ENCODE measurements at places on chromosomes 5 and 9. TPM values are rescaled to one million over a fixed set of nuclear protein-coding genes. Genes with fewer than 3 reads are reported as not detected.

DNA sequence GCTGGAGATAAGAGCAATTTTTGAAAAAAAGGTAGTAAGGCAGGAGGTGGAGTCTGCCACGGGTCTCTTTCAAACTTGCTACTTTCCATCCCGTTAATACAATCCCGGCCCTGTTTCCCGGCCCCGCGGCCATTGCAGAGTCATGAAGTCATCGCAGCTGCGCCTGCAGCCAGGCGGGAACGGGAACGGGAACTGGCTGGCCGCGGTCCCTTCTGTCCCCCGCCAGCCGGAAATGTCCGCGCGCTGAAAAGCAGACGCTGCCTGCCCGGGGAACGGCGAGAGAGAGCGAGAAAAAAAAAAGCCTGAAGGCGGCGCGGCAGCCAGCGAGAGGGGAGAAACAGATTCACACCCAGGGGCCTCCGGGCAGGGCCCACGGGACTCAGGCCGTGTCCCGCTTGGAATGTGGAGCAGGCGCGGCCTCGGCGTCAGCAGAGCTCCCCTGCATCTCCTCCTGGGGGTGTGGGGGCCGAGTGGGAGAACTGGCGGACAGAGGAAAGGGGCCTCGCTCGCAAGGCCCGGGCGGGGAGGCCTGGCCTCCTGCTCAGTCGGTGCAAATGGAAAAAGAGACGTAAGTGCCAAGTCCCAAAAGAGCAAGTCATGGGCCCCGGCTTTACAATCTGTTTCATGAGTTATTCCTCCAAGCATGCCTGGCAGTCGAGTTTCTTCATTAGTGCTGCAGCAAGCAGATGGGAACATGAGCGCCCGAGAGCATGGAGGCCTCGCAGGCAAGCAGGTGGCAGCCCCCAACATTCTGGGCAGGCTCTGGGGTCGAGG lies 201.2 kb upstream of the GAS1 start:
- DNase-seq, result peak; percentile 88

The PLAA gene
- 30.9 TPM for polyA plus RNA-seq

The ZNF618 gene
- 13.2 TPM for polyA plus RNA-seq

- no peak for DNase-seq
These were observed 127.6 kb upstream of the PTCH1 start for GRCh38 chr9:95644377-95644776.

- DNase-seq, result no peak
These were observed 138.7 kb upstream of the PPP1R26 start for GRCh38 chr9:135340726-135341475.

The ABLIM3 gene
- polyA plus RNA-seq, result 89.7 TPM

The UGT3A1 gene
- 36.1 TPM for polyA plus RNA-seq

GRCh38 chr9:117616431-117616831 lies 87.8 kb upstream of the TLR4 start:
- no peak for DNase-seq

DNA sequence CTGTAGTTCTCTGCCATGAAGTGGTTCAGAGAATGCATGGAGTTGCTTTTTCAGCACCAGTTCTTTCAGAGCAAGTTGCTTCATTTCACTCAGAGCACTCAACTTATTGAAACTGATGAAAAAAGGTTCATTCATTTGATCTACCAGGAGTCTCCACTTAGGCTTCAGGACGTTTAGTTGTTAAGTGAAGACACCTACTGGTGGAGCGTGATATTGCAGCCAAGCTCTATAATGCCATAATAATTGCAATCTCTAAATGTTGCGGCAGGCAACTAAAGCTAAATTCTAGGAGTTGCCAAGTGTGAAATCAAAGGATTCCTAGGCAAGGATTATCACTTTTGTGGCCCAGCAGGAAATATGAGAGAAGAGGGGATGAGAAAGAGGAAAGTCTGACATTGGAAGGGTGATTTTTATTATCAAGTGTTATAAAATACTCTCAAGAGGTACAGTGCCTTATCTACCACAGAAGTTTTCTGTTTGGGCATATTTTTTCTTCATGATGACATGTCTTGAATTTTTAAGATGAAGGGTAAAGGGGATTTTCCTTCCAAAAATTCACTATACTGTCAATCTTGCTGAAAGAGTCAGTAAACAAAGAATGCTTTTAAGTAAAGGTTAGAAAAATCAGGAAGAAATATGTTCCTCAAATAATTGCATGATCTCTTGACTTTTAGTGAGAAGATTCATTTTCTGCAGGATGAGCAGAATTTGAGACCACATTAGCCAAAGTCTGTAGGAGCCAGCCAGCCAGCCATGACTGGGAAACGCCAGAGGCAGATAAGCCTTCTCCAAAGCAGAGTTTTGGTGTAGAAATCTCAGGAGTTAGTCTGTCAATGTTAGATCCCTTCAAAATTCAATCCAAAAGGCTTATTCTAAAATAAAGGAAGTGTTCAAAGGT lies 83.4 kb downstream of the SH3PXD2B start:
- DNase-seq, result no peak

The GABBR2 gene
- 0.82 TPM for polyA plus RNA-seq

The OR1Q1 gene
- polyA plus RNA-seq, result not detected

The GALNT12 gene
- polyA plus RNA-seq, result 2.0 TPM

DNA sequence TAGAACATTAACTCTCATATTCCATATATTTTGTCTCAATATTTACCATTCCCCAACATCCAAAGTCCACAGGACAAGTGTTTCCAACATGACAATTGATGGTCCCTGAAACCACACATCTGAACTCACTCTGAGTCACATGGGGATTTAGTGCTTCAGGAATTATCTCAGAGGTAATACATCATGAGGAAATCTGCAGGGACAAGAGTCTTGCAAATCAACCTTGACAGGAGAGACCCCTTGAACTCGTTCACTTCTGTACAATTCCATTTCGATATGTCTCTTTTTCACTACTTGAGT lies 119.7 kb upstream of the ABCA1 start:
- no peak for DNase-seq

- no peak for DNase-seq
These were observed 57.5 kb downstream of the DAB2IP start for GRCh38 chr9:121708768-121709488.

DNA sequence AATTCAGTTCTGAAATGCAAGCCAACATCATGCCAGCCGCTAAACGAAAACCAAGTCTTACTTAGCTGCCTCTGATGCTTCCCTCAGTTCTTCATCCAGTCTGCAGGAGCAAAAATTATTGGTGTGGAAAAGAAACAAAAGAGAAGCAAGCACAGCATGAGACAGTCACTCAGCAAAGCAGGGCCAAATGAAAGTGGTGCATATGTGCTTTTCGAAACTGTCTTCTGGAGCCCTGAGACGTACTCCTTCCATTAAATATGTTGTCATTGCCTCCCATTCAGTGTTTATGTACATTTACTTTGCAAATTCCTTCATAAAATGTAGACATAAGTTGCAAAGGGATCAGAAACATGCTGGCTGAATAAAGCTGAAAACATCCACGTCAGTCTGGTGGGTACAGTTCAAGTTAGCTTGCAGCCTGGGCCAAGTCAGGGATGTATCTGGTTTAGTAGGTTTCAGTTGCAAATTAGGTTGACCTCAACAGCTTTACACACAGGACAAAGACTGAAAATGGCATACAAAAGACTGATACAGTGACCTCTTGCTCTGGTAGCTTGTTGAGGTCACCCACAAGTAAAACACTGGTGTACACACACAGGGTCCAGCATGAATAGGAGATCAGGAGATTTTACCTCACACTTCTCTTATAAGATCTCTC lies 139.7 kb upstream of the PCA3 start:
- no peak for DNase-seq

The IQGAP2 gene
- 8.2 TPM for polyA plus RNA-seq

GRCh38 chr5:154274828-154275185 lies 84.3 kb downstream of the GALNT10 start:
- DNase-seq, result no peak

DNA sequence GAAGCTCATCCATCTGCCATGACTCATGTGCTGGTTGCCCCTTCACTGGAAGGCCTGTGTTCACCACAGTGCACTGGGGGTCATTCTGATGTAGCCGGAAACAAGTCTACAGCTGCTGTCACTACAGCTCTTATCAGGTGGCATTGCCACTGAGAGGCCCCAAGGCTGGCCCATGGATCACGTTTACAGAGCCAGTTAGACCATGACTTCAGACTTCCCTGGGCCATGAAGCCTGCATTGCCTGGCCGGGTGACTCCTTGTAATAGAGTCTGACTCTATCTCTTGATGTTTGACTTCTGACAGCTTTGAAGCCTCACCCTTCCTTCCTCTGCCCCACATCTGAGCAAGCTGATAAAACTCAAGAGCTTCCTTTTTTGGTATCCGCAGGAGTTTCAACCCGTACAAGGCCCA lies 473.5 kb upstream of the DAP start:
- DNase-seq, result no peak

GRCh38 chr9:22170556-22170955 lies 161.5 kb upstream of the CDKN2B start:
- DNase-seq, result no peak

DNA sequence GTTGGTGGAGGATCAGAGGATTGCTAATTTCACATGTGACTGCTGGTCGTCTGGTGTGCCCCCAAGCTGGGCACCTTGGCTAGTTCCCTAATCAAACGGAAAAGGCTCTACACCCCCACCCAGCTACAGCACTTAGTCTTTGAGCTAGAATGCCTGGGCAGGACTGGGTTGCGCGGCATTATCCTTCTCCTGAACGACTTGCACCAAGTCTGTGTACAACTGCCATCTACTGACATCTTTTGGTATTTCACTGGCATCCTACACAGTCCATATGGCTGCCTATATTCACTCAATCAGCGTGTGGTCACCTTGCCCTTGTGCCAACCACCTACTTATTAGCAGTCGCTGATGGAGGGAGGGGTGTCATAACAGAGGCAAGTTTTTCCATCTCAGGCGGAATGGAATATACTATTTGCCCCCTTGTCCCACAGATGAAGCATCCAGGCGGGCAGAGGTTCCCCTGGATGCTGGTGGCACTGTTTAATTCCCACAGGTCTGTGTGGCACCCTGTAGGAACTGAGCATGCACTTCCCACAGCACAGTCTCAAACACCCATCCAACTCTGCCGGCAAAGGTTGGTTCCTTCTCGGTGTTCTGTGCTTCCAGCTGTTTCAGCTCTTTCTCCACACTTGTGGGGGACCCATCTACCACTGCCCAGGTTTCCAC lies 150.1 kb downstream of the OSTF1 start:
- peak; percentile 19 for DNase-seq

The SLIT3 gene
- 6.8 TPM for polyA plus RNA-seq

The LCN12 gene
- 0.71 TPM for polyA plus RNA-seq

- no peak for DNase-seq
These were observed 17.0 kb downstream of the MRPL36 start for GRCh38 chr5:1782385-1783215.

GRCh38 chr9:22643541-22643940 lies 196.9 kb downstream of the DMRTA1 start:
- no peak for DNase-seq

The C9orf50 gene
- 0.23 TPM for polyA plus RNA-seq

DNA sequence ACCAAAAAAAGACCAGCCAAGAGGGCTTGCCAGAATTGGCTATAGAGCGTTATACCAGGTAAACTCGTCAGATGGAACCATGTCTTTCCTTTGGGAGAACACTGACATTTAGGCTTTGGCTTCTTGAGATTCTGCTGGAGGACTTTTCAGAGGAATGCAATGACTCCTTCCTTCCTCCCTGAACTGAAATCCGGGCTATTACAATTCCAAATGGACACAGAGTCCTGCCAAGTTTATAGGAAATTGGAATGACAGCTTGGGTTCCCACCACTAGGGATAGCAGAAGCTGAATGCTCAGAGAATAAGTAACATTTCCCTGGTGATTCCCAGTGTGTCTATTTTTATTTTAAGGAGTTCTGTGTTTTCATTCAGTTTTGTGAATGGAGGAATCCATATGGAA lies 143.0 kb downstream of the FGF1 start:
- no peak for DNase-seq

GRCh38 chr5:154039458-154039829 lies 677 bp downstream of the MFAP3 start:
- DNase-seq, result no peak

DNA sequence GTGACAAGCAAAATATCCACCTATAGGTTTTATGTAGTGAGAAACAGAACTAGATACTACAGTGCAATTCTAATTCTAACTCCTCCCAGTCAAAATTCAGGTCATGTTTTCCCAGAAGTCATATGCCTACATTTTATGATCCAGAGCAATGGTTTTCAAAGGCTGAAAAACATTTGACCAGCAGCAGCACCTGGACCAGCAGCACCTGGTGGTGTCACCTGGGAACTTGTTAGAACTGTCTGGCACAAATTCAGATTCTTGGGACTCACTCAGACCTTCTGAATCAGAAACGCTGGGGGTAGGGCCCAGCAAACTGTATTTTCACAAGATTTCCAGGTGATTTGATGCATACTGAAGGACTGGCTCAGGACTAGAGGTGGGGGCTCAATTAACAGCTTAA lies 367.7 kb upstream of the RFX3 start:
- no peak for DNase-seq

DNA sequence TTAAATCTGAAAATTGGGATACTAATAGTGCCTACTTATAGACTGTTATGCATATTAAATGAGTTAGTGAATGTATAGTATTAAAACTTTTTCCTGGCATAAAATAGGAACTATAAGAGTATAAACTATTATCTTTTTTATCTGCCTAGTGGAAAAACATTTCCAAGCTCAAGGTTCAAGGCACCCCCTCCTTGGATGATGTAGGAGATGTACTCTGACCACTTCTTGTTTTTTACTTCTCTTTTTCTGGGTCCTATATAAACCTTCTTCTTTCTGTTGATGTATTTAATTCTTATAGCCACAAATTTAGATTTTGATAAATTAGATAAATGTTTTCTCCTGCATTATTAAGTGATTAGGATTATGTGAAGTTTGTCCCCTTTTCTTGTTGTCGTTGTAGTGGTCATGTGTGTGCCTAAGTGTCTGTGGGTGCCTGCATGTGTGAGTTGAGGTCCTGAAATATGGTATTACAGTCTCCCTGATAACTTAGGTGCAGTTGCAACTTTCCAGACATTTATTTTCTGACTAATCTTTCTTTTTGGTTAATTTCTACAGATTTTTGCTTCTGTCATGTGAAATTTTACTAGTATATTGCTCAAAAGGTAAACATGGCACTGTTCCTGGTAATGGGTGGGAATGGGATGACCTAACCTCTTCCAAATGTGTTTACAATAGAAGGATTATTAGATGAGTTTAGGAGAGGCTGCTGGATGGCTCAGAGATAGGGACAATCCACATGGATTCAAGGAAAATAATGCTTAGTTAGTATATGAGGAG lies 160.8 kb upstream of the CDKN2B start:
- no peak for DNase-seq

DNA sequence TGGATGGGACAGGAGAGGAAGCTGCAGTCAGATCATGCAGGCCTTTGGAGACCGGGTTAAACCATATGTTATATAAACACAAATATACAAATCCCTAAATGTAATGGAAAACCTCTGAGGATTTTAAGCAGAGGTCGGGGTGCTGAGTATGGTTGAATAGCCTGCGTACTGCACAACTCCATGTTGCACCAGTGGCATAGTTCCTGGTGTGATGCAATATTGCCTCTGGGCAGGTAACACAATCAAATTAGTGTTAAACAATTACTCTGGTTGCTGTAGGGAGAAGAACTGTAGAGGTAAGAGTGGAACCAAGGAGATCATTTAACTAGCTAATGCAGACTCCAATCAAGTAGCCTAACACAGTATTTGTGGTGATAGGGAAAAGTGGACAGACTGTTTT lies 21.3 kb upstream of the RNF145 start:
- DNase-seq, result no peak

All from forelimb muscle (tissue), 1 donor.